ENCODE measurements at places on chromosomes 4 and X.

DNA sequence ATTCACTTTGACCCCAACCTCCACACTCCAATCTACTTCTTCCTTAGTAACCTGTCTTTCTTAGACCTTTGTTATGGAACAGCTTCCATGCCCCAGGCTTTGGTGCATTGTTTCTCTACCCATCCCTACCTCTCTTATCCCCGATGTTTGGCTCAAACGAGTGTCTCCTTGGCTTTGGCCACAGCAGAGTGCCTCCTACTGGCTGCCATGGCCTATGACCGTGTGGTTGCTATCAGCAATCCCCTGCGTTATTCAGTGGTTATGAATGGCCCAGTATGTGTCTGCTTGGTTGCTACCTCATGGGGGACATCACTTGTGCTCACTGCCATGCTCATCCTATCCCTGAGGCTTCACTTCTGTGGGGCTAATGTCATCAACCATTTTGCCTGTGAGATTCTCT lies 344 bp downstream of the OR13H1 start:
- DNase-seq, result no peak

DNA sequence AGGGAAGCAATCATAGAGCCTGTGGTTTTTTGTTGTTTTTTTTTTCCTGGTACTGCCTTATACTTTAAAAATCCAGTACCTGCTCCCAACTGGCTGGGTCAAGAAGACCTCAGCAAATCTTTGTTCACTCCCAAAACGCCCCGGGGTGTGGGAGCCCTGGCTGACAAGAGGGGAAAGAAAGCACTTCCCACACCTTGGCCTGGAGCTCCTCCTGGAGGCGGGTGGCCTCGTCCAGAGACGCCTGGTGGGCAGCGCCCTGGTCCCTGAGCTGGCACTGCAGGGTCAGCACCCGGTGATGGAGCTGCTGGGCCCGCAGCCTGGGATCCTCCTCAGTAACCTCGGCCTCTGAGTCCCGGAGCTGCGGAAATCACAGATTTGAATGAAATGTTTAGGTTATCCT lies 38.2 kb downstream of the C4orf50 start:
- DNase-seq, result peak; percentile 50

DNA sequence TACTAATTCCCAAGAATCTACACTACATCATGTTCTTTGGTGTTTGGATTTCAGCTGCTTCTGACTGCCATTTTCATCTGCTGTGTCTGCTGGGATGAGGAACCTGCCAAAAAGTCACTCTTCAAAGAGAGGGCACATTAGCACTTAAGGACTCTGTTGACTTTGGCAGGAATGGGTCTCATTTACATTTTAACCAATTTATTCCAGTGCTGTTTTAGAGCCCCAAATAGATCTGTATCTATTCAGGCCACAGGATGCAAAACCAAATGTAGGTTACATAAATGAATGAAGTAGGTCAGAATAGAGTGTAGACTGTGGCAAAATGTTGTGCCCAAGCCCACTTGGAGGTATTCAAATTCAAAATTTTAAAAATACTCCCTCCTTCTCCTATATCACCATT lies 14.4 kb downstream of the TXK start:
- peak; percentile 64 for DNase-seq

DNA sequence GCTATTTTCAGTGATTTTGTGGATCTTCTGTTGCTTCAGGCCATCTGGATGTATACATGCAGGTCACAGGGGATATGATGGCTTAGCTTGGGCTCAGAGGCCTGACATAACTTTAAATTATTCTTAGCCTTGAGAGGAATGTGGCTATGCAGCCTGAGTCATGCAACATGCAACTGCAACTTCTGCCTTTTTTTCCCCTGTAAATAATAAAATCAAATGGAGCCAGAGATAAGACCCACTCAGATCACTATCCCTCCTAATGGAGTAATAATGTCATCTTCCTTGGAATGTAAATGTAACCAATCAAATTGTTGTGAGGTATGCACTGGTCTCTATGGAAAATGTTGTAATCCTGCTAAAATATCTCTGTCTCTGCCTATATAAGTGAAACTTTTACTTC lies 54.9 kb downstream of the MAGEB17 start:
- no peak for DNase-seq

DNA sequence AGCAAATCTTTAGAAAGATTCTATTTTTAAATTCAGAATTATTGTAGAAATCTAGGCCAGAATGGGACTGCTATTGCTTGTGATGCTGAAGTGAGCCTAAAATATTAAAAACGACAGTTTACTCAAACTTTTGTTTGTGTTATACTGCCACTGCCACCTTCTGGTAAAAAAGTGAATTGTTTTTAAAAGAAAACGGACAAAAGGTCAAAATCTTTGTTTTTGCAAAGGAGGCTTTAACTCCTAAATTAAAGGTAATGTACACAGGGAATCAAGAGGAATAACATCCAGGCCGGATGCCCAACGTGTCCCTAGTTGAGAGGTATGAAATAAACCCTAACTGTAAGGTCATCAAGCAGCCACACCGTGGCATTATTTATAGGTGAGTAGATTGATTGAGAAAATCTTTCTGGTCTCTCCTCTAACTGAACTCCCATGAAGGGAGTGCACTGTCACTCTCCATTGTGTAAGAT lies 338.3 kb upstream of the GALNT7 start:
- DNase-seq, result peak; percentile 10

DNA sequence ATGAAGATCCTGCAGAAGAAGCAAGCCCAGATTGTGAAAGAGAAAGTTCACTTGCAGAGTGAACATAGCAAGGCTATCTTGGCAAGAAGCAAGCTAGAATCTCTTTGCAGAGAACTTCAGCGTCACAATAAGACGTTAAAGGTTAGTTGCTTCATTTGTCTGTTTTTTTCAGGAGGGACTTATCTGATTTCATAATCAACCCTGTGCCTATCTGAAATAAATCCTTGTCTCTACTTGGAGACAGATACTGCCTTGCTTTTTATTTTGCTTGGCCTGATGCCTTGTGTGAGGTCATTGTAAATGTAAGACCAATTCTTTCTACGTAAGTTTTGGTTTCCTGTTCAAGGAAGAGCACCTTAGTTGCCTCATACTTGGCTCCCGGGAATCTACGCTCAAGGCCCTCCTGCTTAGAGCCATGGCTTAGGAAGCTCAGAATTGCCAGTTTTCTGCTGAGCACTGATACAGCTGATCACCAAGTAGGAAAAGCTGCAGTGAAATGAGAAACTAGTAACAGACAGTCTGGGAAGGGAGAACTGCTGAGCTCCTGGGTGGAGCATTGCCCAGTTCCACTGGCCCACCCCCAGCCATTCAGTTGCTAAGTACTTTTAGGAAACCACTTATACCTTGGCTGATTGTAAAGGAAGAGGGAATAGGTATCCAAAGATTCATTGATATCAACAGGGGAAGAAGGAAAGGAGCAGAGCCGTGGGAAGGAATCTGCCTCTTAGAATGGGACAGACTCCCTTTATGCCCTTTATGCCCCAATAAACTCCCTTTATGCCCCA lies 41.8 kb downstream of the RBBP7 start:
- DNase-seq, result no peak

Measured in NCI-H1092 treated with DMSO at 0.1 percent for 48 hours (cell line).